ENCODE measurements at places on chromosomes 6 and 20.

DNA sequence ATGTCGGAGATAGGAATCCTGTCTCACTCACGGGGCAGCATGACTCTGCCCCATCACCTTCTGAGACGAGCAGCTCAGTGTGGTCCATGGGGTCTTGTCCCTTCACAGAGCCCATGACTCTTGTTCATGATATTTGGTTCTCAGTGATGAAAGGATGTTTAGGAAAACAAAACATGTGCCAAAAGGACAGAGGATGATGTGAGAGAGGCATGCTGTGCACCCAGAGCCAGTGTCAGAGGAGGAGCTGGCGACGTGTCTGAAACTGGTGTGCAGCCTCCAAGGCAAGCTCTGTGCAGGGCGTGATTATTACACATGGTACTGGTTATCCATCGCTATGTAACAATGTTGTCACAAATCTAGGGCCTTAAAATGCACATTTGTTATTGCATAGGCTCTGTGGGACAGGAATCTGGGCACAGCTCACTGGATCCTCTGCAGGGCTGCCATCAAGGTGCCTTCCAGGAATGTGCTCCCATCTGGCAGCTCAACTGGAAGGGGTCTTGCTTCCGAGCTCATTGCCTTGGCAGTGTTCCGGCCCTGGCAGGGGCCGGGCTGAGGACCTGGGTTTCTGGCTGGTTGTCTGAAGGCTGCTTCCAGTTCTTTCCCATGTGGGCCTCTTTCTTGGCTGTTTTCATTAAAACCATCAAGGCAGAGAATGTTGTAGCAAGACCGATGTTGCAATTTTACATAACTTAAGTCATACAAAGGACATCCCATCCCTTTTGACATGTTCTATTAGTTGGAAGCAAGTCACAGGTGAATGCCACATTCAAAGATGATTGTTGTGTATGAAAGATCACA is 175.4 kb downstream of the ERMARD start:
- DNase-seq = no peak

DNA sequence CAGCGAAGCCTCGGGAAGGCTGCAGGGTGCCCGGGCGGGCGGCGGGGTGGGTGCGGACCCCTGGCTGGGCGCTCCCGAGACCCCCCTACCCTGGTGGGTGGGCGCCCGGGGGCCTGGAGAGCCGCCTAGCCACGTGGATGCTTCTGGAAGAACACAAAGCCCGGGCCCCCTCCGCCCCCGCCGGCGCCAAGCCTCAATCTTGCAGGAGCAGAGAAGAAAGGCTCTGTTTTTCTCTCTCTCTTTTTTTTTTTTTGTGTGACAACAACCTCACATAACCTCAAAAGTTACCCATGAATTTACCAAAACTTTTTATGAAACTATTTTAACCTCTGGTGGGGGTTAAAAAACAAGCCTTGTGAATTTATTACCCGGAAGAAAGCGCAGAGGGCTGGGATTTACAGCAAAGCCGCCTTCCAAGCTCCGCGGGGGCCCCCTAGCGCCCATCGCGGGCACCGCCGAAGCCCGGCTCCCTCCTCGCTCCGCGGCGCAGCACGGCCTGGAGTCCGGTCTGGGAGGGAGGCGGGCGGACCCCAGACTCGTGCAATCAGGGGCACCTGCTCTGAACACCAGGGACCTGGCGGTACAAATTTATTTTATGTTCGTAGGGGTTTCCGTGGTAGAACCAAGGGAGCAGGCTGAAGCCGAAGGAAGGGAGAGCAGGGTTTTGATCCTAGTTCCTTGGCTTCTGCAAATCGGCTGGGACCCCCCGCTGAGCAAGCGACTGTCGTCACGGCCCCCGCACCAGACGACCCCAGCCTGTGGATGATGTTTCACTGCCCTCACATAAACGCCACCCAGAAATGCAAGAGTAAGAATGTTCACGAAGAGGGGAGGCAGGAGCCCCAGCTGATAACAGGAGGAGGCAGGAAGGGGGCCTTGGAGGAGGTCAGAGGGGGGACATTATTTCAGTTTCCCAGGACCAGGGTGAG is 58.9 kb downstream of the ZNF831 start:
- peak; percentile 39 for DNase-seq

- no peak for DNase-seq
These were observed 335.4 kb downstream of the GRIK2 start for GRCh38 chr6:101728956-101729355.

DNA sequence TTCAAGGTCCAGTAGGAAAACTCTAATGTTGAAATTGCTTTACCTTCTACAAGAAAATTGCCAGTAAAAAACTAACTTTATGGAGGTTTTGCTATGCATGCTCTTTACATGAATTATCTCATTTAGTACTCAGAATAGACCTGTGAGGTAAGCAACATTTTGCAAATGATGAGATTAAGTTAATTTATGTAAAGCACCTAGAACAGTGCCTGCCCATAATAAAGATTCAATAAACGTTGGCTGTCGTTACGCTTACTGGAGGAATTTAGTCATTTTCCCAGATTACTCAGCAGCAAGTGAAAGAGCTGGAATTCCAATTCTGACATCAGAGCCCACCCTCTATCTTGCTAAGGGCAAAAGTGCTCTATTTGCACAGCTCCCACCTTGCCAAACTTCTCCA is 69.4 kb upstream of the ARID1B start:
- DNase-seq = no peak

GRCh38 chr6:154594496-154595198 is 84.2 kb upstream of the CNKSR3 start:
- no peak for DNase-seq

GRCh38 chr6:152441902-152442301 is 195.3 kb downstream of the SYNE1 start:
- no peak for DNase-seq

- no peak for DNase-seq
These were observed 82.7 kb downstream of the SH3BGRL2 start for GRCh38 chr6:79713701-79714322.

GRCh38 chr20:39736434-39737327 is 774.5 kb downstream of the DHX35 start:
- DNase-seq = no peak

DNA sequence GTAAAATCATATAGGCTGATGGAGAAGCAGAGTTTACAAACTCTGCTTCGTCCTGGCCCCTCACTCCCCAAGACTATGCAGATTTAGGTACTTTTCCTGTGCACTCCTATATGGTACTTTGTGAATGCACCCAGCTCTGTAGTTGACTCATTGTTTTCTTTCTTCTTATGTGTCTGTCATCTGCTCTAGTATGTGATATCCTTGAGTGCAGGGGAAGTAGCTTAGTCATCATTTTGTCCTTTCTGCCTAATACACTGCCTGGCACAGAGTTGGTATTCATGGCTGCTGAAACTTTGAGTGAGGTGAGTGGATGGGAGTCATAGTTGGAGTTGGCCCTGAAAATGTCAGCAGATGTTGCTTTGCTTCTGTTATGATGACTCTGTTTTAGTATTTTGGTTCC is 222.6 kb downstream of the RNF144B start:
- DNase-seq = no peak

GRCh38 chr6:89555031-89555430 is 83.5 kb downstream of the LYRM2 start:
- DNase-seq = no peak

DNA sequence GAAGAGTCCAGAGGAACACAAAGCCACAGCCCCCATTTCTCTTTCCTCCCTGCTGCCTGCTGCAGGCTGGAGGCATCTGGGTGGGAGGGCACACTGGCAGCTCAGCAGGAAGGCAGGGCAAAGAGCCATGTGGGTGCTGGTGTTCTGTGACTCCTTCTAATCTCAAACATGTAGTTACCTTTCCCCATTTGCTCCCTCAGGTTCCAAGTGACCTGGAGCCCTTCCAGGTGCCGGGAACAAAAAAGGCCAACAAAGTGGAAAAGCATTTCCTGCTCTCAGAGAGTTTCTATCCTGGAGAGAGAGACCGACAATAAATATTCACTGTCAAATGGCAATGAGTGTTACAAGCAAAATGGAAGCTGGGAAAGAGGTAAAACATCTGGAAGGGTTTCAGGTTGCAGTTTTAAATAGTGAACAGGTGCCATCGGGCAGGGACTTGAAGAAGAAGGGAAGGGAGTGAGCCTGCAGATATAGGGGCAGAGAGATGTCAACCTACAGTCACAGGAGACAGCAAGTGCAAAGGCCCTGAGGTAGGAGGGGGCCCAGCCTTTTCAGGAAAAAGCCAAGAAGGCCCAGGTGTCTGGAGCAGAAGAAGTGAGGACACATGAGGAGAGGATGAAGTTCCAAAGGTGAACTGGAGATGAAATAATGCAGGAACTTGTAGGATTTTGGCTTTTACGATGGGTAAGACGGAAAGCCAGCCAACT is 43.6 kb upstream of the IYD start:
- no peak for DNase-seq

- no peak for DNase-seq
These were observed 21.1 kb downstream of the RAET1L start for GRCh38 chr6:150004101-150004782.

DNA sequence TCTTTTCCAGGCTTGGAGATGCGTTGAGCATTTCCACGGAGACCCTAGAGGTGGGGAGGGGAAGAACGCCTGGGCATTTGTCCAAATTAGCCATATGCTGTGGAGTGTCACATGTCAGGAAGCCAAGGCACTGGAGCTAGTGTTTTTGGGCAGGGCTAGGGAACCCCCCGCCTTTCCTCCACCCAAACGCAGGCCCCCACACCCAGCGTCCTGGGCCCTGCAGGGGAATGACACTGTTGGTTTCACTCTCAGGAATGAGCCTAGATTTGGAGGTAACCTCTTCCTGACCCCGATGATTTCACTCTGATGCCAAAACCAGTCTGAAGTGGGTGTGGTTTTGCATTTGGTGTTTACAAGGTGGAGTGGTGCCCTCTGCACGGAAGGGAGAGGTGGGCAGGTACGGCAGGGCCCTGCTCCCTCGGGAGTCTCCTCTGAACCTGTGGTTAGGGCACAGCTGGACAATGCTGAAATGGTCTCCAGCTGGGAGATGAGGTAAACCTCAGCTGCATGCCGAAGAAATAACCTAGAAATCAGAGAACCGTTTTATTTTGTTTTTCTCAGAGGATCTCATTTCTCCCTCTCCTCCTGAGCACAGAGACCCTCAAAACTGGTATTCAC is 29.5 kb downstream of the MTHFD1L start:
- DNase-seq = peak; percentile 19

DNA sequence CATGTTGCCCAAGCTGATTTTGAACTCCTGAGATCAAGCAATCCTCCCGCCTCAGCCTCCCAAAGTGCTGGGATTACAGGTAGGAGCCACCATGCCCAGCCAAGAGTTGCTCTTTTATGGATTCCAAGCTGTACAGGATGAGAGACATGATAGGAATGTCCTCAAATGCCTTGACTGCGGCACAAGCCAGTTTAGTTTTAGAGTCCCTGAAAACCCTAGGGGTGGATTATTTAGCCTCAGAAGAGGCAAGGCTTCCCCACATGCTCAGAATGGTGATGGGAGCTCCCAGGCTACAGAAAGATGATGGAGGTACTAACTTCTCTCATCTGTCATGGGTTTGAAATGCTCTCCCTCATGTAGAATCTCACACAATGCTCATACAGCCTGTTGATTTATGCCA is 280.5 kb upstream of the PRND start:
- no peak for DNase-seq

- DNase-seq = no peak
These were observed 20.9 kb upstream of the EPM2A start for GRCh38 chr6:145756170-145756662.
